ENCODE measurements at places on chromosomes 6 and 20. TPM values are rescaled to one million over a fixed set of nuclear protein-coding genes. Genes with fewer than 3 reads are reported as not detected.

- DNase-seq, result no peak
These were observed 40.1 kb downstream of the CDH22 start for GRCh38 chr20:46268131-46268614.

The BTN1A1 gene
- not detected for total RNA-seq

DNA sequence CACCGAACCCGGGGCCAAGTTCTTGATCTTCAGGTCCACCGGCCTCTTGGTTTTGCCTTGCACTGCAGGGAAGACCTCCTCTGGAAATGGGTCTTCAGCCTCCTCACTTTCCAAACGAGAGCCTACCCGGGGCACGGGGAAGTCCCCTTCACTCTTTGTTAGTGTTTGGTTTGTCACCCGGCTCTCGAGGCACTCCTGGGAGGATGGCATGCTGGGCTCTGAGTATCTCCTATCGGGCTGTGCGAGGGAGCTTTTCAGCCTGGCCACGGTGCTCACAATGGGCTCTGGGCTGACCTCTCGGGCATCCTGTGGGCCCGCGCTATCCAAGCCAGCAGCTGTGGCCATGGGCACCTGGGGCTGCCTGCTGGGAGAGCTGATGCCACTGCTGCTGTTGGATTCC lies 8.1 kb downstream of the TAGAP start:
- no peak for DNase-seq

DNA sequence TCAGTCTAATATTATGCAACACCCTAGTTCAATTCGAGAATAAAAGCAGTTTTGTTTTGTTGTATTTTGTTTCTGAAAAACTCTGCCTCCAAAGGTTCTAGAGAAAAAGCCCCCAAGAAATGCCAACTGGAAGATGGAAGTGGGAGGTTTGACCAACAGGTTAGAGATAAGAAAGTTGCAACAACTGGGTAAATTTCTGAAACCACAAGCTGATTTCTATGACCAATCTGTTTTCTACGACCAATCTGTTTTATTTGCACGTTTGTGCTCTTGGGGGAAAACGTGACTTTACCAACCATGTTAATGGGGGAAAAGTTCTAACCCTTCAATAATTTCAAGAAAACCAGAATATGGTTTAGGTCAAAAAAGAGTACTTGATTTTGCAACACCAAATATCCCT lies 173.2 kb downstream of the PDE7B start:
- no peak for DNase-seq

GRCh38 chr20:50655311-50655880 lies 35.9 kb downstream of the RIPOR3 start:
- DNase-seq, result peak; percentile 76

The BEND6 gene
- 1.1 TPM for total RNA-seq

GRCh38 chr20:33176101-33176500 lies 8.1 kb downstream of the BPIFA2 start:
- no peak for DNase-seq

DNA sequence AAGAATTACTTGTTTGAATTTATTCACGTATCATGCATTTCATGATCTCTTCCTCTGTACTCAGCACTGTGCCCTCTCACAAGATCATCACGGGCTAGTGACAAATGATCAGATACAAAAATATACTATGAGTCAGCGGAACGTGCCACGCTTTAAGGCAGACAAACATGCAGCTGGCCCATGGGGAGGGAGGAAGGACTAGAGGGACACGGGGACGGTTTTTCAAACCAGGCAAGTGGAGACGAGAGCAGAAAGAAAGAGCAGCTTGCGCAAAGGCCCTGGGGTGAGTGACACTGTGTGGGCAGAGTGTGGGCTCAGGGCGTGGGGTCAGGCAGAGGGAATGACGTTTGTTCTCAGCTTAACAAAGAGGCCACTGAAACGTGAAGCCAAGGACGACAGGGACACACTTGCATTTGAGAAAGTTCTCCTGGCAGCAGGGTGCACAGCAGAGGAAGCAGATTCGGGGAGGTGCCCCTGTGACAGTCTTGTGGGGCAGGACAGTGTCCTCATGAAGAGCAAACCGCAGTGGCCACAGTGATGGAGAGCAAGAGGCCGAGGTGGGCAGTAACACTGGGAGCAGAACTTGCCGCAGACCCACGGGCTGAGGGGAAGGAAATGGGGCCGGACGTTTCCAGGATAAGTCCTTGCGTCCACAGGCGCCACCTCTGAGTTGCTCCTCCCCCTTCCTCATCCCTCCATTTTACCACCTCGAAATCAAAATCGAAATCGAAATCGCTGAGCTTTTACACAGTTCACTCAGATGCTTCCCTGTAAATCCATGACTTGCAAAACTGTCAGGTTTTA lies 6.9 kb upstream of the RPS6KA2 start:
- DNase-seq, result no peak

GRCh38 chr6:34515473-34516387 lies 40.4 kb downstream of the SPDEF start:
- no peak for DNase-seq

GRCh38 chr6:150880336-150880735 lies 14.8 kb downstream of the MTHFD1L start:
- no peak for DNase-seq

- DNase-seq, result no peak
These were observed 3.7 kb upstream of the DBNDD2 start for GRCh38 chr20:45404438-45404837.

The SMLR1 gene
- not detected for total RNA-seq

The PRSS16 gene
- not detected for total RNA-seq

- DNase-seq, result no peak
These were observed 7.7 kb downstream of the PROCR start for GRCh38 chr20:35179292-35180212.

Data from heart right ventricle (tissue), 16 donors.